ENCODE measurements at places on chromosomes 2 and 18.

DNA sequence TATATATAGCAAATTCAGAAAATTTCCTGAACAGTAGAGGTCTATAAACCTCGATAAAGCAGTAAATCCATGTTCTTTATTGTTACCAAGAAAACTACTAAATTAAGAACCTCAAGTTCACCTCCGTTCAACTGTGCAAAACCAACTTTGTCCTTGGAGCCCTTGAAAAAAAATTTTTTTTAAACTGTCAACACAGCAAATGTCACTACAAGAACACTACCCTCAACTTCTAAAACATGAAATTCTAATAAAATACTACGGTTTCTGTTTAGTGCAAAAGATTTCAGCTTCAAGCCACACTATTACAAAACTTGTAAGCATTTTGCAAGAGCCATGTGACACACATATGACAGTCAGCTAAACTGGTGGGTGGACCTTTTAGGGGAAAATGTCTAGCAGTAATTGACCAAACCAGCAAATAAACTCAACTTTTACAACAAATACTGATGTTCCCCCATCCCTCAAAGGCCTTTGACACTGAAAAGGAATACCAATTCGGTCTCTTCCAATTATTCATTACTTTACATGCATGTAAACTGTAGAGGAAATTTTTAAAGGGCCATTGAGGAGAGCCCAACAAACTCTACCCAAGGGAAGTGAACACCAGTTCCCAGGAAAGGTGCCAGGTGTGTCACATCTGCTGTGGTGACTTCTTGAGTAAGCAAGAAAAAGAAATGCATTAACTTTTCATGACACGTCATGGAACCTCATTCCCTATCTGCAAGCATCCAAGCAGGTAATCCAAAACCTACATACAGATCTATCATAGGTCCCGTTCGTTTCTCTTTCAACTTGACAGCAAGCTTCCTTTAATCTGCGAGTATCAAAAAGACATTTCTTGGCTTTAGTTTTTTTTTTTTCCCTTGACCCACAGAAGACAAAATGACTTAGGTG is 1.4 kb downstream of the RAB1A start:
- no peak for DNase-seq

DNA sequence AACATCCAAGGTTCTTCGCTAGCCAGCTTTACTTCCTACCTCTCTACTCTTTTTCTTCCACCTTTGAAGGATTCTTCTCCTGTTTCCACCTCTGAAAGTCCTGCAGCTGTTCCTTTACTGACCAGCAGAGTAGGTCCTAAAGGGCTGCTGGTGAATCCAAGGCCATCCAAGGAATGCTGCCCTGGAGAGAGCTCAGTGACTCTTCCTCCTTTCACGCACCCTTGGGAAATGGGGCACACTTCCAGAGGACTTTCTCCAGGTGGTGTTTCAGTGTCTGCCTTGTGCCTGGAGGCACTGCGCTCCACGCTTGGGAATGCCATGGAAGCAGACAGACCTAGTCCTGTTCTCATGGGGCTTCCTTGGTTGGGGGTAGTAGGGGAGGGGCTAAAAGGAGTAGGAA is 45.4 kb downstream of the SLC16A14 start:
- DNase-seq = no peak

- DNase-seq = no peak
Measured at GRCh38 chr2:77018219-77018618, 504.0 kb downstream of the LRRTM4 start.

DNA sequence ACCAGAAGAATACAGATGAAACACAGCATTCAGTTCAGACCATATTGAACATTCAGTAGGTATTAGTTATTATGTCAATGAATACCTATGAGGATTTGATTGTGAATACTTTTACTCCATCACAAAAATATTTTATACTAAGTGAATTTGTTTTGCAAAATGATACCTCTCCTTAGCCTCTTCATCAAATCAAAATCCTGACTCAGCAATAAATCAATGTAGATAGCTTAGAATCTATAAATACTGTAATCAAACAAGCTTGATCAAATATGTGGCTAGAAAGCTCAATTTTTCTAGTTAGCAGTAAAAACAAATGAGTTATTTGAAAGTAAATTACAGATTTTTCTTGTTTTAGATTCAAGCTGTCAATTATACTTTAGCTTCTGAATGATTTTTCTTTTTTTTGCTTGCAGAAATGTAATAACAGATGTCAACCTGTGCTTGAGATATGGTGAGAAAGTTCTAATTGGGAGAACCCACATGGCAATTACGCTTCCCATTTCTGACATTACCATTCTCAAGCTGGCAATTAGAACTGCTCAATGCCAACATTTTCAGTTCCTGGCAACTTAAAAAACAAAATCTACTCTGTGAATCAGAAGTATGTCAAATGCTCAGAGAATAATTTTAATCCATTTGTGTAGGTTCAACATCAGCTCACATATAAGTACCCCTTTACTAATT is 109.6 kb downstream of the PRELID3A start:
- DNase-seq = no peak

- no peak for DNase-seq
Measured at GRCh38 chr2:144935736-144936135, 415.8 kb upstream of the ZEB2 start.

GRCh38 chr2:9360110-9360509 is 63.2 kb downstream of the ITGB1BP1 start:
- DNase-seq = no peak

- no peak for DNase-seq
Measured at GRCh38 chr18:48199399-48199798, 209.8 kb downstream of the ZBTB7C start.

All from hematopoietic multipotent progenitor cell treated with erythropoietin and hydrocortisone succinate and interleukin-3 and kit ligand, for 8 days (in vitro differentiated cells).